Stimulated activated CD8-positive, alpha-beta memory T cell treated with anti-CD3 and anti-CD28 coated beads, Interleukin-2, amount 100 ng/mL, for 1 hour (primary cell): ENCODE measurements at places on chromosomes 7 and 10.

DNA sequence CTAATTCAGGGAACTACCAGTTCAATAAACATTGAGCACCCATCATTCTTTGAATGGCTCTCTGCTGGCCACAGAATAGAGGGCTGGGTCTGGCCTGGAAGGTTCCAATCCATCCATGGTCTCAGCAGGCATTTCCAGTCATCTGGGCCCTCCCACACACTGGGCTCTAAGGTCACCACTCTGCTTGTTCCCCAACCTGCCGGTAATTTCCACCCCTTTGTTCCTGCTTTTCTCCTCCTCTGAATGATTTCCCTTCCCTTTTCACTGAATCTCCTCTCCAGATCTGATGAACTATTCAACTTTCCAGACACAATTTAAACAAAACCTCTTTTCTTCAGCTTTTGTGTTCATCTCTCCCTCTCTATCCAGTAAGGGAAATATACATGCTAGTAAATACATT is 2.6 kb downstream of the BZW2 start:
- DNase-seq = no peak

GRCh38 chr7:57638666-57639065 is 188.7 kb downstream of the ZNF716 start:
- DNase-seq = no peak

DNA sequence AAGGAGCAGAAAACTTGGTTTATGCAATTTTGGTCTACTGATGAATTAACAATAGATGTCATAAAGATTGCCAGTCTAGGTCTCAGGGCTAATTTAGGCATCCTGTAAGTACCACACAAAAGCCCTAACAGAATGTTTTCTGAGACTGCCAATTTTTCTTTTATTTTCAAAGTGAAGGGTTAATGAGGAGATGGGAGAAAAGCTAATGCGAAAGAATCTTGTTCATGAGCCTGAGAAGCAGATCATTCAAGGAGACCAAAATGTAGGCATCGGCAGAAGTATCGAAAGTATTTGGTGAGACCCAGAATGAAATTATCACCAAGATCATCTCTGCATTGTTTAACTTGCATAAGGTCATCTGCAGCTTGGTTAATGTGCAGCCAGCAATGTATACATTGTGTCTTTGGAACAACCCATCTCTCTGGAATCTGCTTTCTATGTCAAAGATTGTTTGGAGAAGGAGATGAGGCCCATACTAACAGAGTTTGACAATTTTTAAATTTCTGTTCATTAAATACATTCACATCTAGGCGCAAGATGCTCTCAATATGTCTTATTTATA is 163.3 kb upstream of the GLI3 start:
- no peak for DNase-seq

DNA sequence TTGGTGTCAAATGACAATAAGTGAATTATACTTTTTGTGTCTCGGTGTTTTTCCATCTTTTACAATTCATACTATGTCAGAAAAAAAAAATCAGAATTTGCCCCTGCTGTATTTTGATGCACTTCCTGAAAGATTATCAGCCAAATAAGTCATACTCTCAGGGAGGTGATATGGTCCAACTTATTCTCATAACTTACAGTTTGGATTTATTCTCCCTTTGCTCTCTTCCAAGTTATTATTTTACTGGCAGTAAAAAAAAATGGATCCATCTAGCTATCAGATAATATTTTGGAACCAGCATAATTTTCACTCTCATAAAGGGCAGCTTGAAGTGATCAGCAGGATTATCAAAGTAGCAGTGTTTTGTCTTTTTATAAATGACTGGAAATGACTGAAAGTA is 337.1 kb downstream of the BMPER start:
- DNase-seq = no peak

DNA sequence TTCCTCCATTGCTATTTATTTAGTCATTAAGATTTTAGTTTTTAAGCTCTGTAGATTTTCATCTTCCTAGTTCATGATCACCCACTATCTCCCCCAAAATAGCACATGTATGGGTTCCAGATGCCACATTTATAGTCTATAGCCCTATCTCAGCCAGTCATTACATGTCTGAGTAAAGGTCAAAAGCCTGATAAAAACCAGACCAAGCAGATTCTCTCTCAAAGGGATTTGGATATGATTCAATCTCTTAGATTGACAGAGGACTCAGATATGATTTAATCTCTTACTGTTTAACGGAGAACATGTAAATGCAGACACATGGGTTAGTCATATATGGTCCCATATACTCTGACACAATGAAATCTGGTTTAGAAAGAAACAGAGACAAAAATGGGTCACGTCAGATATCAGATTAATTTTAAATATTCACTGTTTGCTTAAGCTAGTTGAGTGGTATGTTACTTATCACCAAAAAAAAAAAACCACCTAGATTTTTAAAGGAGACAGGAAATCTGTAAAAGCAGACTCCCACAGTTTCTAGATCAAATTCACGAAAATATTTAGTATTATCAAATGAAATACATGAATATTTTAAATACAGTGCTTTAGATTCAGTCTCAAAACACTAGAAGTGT is 107.0 kb upstream of the LRRN3 start:
- DNase-seq = no peak

GRCh38 chr10:17510242-17510908 is 56.0 kb upstream of the ST8SIA6 start:
- no peak for DNase-seq

DNA sequence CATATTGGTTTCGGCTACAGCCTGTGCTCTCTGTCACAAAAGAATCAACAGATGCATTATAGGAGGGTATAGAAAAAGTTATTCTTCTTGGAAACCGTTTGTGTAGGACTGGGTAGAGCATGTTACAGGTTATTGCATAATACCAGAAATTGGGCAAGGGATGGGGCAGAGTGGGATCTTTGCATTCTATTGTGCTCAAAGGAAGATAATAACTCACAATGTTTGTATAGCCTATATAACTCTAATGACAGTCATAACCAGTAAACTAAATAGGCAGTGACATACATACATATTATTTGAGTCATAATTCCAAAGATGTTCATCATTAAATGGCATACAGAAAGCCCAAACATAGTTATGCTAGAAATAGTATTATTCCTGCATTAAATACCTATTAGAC is 179.7 kb downstream of the XPNPEP1 start:
- no peak for DNase-seq

DNA sequence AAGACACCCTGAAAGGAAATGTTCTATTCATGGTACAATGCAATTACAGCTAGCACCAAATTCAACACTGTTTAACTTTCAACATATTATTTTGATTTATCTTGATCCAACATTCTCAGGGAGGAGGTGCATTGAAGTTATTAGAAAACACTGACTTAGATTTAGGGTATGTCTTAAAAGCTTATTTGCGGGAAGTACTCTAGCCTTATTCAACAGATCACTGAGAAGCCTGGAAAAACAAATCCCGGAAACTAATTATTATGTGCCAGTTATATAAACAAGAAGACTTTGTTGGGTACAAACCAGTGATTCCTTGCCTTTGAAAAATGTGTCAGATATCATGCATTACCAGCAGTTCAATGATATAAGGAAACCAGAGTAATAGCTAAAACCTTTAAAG is 160.1 kb downstream of the CFTR start:
- no peak for DNase-seq

GRCh38 chr10:122347170-122347841 is 27.2 kb upstream of the PLEKHA1 start:
- no peak for DNase-seq

DNA sequence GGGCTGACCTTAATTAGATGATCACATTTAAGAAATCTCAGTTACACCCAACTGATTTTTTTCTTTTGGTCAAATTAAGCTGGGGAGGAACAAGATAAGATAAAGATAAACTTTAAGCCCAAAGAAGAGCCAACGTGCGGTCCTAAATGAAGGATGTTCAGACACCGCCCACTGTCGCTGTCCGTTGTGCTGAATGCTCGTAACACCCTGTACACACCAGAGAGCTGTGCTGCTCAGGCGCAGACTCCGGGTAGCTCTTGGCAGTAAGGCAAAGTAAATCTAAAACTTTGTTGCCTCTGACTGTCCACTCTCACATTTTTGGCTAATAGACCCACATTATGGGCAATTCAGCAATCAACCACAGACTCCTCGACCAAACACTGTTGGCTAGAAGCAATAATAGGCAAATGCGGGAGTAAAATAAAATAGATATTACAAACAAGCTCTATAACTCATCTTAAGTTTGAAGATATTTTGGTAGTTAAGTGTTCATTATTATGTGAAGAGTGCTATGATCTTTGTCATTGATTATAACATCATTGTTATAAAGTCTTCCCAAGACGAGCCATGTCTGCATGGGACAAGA is 57.1 kb downstream of the PLPP4 start:
- DNase-seq = no peak

DNA sequence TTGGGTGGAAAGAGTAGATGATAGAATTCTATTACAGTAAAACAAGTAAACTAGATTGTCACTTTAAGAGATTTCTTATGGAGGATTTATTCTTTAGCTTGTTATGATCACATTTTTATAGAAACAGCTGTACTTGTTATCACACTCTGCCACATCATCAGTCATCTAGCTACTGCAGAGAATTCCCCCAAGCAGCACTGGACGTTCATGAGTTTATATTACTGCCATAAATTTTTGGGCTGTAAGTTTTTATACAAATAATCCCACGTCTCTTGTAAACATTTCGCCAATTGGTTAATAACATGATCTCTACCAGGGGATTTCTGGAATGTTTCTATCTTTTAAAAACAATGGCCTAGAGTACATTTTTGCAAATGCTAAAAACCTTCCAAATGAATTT is 238.8 kb downstream of the POLR1F start:
- no peak for DNase-seq

DNA sequence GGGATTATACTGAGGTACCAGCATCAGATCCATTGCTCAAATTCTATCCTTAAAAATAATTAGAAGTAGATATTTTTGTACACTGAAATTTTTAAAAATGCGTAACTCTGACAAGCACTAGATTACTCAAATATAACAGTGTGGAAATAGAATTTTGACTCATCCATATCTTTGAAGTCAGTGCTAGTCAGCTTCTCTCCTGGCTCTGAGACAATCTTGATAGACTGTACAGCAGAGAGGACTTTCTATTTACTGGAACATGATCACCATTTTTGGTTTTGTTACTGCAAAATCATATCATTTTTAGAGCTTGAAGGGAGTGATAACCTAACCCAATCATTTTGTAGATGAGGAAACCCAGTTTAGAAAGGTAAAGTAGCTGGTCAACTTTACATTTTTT is 195.0 kb downstream of the MTERF1 start:
- no peak for DNase-seq

GRCh38 chr7:122380992-122381391 is 76.4 kb upstream of the FEZF1 start:
- no peak for DNase-seq

DNA sequence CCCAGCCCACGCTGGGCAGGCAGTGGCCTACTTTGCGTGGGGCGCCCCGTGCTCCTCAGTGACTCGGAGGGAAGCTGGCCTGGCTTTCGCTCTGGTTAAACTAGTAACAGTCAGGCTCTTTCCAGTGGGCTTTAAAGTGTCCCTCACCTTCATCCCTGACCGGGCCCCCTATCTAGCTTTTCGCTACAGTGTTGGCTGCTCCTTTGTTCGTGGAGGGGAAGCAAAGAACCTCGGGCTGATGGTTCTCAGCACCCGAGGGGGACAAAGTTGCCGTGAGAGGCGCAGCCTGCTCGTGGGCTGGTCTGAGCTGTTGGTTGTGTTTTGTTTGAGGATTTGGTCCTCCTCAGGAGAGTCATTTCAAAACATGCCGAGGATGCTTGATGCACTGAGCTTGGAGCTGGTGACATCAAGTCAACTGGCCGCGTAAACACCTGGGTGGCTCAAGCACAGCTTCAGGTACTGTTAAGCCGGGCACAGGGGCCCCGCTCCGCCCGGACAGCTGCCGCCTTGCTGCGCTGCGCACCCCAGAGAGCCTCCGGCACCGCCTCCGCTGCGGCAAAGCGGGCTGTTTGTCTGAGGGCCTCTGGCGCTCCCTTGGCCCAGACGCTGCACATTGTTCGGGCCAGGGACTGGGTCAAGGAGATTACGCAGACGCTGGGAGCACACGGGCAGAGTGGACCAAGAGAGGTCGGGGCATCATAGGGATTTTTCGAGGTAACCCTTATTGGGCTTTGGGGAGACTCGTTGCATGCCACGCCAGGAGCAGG is 1.6 kb downstream of the DLX6 start:
- DNase-seq = no peak

GRCh38 chr7:28354601-28355402 is 57.5 kb upstream of the CREB5 start:
- DNase-seq = no peak

- no peak for DNase-seq
Measured at GRCh38 chr7:36387435-36388231, 2.0 kb upstream of the ANLN start.

DNA sequence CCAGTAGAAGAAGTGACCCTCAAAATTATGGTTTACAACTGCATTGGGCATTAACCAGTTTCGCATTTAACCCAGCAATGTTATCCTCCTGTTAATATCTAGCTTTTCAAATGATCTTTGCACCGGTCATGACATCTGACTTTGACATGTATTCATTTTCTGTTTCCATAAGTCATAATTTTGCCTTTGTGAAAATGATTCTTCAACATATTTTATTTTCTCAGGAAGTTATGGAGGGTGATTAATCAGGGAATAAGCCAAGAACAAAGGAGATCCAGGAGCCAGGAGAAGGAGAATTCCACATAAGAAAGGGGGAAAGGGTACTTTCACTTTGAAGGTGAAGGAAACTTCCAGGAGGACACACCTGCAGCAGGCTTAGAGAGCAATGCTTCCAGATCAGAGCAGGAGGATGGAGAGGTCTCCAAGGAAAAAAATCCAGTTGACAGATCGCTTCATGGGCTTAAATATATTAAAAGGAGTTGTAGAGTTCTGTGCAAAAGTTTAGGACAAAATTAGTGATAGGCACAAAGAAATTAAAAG is 92.1 kb upstream of the FAM3C start:
- DNase-seq = no peak

GRCh38 chr10:63832686-63833085 is 311.5 kb downstream of the REEP3 start:
- no peak for DNase-seq

- no peak for DNase-seq
Measured at GRCh38 chr10:33722067-33722466, 387.6 kb upstream of the NRP1 start.

DNA sequence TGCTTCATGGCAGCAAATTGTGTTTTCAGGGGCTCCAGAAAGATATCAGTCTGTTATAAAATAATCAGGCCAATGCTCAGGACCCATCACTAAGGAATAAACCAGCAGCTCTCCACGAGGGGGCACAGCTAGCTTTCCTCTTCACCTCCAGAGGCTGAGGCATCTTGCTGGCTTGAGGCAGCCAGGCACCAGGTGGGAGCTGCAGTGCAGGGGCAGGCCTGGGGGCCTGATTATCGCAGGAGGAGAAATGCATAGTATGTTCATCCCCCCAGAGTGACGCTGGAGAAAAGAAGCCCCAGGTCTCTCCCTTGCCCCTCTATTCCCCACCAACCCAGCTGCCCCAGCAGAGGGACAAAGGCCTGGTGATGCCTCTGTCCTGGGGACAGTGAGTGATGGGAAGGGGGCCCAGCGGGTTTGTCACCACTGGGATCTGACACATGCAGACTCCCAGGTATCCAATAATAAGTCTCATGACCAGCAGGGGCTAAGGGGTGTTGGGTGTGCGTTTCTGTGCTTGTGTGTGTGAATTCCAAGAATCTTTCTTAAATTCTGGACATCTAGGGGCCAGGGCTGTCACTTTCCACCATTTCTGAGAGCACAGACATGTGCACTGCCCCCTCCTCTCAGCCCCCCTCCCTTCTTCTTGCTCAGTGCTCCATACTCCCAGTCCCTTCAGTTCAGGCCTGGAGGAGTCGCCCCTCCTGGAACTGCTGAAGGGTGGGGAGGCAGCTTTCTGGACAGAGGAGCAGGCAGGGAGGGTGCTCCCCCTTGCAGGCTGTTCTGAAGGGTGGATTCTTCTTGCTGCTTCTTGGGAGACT is 128.1 kb upstream of the FAM20C start:
- DNase-seq = no peak
